ENCODE measurements at places on chromosomes 6 and 20.

- ATAC-seq, result no peak
These were observed 205.9 kb downstream of the HACE1 start for GRCh38 chr6:104653781-104654180.

DNA sequence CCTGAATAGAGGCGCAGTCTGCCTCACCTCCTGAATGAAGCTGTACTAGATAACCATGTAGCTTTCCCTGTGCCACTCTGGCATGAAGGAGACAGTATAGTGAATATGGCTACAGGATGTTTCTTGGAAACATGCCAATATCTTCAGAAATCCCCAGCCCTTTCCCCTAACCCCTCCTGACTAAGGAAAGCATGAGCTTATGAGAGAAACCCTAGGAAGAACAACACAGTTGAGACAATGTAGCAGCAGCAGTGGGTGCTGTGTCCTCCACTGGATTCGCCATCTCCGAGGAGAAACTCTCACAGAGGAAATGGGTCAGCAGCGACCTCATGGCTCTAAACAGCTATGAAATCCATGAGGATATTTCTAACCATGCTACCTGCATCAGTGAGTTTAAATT lies 6.7 kb downstream of the HLA-DQA1 start:
- ATAC-seq, result no peak

GRCh38 chr6:15663130-15663871 lies 473 bp upstream of the DTNBP1 start:
- no peak for ATAC-seq

- no peak for ATAC-seq
These were observed 8.6 kb downstream of the CD83 start for GRCh38 chr6:14126191-14126590.

- ATAC-seq, result peak; percentile 86
These were observed 364.3 kb upstream of the PTCHD4 start for GRCh38 chr6:48475275-48475674.

DNA sequence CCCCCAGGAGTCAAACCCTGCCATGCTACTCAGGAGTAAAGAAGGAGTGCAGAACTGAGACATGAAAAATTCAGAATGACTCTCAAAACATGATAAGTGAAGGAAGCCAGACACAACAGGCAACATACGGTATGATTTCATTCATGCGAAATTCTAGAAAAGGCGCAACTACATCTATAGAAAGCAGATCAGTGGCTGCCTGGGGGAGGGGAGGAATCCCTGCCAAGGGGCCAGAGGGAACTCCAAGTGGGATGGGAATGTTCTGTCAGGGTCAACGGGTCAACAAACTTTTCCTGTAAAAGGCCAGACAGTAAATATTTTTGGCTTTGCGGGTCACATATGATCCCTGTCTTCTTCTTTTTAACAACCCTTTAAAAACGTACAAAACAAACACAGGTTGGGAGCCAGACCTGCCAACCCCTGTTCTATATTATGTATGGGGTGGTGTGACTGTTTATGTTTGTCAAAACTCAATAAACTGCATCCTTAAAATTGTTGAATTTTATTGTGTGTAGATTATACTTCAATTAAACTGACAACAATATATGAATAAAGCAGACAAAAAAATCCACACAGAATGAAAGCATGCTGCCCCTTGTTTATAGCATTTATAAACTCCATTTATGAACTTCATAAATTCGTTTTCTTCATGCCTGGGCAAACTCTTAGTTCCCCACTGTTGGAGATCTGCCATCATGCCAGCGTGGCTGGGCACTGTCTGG lies 56.6 kb upstream of the TRAF3IP2 start:
- no peak for ATAC-seq

DNA sequence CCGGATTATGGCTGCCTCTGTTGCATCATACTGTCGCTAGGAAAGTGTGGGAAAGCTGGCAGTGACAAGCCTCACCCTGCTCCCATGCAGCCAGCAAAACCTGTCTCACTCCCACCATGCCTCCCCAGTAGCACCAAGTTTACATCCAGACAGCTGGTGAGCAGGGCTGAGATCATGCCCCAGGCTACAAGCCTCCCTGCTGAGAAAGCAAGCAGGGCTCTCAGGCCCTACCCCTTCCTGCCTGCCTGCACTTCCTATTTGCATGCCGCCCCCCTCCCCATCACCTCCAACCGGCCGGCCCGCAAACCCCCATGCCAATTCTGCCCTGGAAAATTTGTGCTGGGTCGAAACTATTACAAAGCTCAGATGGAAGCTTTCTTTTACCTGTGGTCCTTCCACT lies 408.2 kb upstream of the FKBP1C start:
- no peak for ATAC-seq

DNA sequence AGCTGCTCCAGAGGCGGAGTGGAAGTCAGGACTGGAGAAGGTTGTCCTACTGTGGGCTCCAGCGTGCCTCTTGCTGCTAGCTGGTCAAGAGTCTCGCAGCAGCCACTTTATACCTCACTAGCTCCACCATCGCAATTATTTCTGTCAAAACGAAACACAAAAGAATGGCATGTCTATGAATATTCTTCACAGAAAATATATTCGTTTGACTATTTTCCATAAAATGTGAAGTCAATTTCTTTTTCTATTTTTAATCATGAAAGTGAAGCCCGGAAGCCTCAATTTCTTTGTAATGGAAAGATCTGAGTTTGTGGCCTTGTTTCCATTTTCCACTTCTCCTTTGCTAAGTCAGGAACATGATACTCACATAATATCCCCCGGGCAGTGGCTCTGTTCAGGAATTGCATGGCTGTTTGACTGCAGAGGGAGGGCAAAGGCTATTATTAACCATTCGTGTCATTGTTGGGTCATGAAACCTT lies 51.7 kb downstream of the DTD1 start:
- ATAC-seq, result no peak

All from esophagus mucosa (tissue), 1 donor.